Fibroblast of villous mesenchyme (primary cell): ENCODE measurements at places on chromosomes 11 and 22. TPM values are rescaled to one million over a fixed set of nuclear protein-coding genes. Genes with fewer than 3 reads are reported as not detected.
A peak's percentile ranks its signal among the peaks of the same experiment; 100 is the strongest.

The NELL1 gene
- total RNA-seq = not detected in 2 replicates

DNA sequence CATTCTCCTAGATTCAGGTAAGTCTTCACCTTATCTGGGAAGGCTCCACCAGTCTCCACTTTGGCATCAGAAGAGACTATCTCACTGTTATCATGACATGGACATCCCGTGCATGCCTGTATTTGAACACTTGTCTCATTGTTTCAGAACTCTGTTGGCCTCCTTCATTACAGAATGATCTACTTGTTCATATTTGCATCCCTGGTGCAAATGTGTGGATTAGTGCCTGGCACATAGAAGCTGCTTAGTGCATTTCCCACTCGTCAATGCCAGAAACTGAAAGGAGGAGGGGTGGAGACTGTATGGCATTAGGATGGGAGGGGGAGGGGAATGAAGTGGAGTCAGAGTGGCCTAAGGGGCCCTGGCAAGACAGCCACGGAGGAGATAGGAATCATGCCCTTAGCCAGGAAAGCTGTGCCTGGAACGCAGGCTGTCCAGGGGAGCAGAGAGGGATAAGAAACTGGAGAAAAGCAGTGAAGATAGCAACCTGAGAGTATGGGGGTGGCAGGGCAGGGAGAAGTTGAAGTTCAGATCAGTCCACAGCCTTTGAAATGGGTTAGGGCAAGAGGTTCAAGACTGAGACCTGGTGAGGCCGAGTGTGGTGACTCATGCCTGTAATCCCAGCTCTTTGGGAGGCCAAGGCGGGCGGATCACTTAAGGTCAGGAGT lies 53.8 kb upstream of the CAPRIN1 start:
- DNase-seq = no peak

- no peak for DNase-seq
Observed at GRCh38 chr11:116272181-116272789, 500.5 kb downstream of the BUD13 start.

- DNase-seq = no peak
Observed at GRCh38 chr11:57499983-57500461, 15.5 kb downstream of the SLC43A1 start.

DNA sequence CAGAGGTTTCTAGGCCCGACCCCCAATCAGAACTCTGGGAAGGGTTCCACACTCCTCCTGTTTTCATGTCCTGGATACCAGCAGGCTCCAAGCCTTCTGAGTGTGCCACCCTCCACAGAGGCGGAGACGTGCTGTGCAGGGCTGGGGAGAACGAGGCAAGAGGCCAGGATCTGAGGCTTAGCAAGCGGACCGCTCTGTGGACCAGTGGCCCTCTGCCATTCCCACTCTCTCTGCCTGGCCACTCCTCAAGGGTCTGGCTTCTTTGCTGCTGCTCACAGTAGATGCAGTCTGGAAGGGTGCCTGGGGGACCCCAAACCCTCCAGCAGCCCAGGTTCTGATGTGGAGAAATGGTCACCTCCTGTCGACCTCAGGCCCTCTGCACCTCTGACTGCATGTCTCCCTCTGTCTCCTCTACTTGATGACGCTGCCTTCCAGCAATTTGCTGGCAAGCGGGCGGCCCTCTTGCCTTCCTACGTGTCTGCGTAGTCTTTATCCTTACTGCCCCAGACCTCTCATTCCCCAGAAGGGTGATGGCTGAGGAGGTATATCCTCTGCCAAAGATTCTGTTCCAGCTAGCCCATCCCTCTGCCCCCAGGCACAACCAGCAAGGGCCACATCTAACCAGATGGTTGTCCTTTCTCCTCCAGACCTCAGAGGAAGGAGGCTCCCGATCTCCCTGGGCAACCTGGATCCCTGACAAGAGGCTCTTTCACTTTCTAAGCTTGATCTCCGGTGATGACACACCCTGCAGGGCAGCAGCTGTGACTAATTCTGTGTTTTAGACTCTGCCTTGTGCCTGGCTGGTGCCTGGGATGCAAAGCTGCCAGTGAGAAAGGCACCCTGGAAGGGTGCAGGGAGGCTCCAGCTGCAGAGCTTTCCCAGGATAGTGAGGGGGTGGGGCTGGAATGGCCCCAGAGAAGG lies 87.3 kb downstream of the NAT10 start:
- peak; percentile 91 for DNase-seq

DNA sequence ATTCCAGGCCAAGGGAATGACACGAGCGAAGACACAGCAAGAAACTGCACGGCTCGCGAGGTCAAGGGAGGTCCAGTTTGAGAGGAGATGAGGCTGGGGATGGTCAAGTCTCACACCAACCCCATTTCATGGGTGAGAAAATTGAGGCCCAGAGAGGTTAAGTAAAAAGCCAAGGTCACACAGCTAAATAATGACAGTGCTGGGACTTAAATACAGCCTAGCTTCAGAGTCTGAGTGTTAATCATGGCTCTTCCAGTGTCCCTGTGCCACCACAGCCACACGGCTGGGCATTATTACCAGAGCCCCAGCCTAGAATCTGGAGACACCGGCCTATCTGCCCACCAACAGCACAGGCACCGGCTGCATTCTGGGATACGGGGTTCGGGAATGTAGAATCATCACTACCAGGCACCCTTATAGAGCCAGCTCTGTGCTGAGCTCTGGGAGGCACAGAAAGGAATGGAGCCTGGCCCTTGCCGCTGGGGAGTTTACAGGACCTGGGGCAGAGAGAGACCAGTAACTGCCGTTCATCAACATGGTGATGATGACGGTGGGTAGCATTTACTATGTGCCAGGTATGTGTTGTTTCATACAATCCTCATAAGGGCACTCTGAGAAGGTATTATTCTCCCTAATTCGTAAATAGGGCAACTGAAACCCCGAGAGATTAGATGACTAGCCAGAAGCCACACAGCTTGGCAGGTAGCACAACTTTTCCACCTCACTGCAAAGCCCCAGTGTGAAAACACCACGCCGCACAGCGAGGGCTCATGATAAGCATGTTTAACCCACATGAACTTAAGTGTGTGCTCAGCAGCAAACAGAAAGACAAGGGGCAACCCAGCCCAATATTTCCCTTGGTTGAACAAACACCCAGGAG lies 51.8 kb downstream of the CD6 start:
- no peak for DNase-seq

The SLC17A6 gene
- total RNA-seq = not detected in 2 replicates

The ADM gene
- total RNA-seq = 536 and 925 TPM in 2 replicates

GRCh38 chr11:6604790-6605189 lies 1.2 kb downstream of the ILK start:
- DNase-seq = no peak

The PICALM gene
- 315 and 388 TPM in 2 replicates for total RNA-seq

The GAB2 gene
- 8.2 and 11.3 TPM in 2 replicates for total RNA-seq

The OPCML gene
- under 0.01 TPM in 1 of 2 replicates, not detected in the other for total RNA-seq

The IRAG1 gene
- total RNA-seq = 66.0 and 89.4 TPM in 2 replicates
